ENCODE measurements at places on chromosomes 12 and 14.

GRCh38 chr12:50398931-50399330 is 1.8 kb upstream of the LARP4 start:
- no peak for DNase-seq

DNA sequence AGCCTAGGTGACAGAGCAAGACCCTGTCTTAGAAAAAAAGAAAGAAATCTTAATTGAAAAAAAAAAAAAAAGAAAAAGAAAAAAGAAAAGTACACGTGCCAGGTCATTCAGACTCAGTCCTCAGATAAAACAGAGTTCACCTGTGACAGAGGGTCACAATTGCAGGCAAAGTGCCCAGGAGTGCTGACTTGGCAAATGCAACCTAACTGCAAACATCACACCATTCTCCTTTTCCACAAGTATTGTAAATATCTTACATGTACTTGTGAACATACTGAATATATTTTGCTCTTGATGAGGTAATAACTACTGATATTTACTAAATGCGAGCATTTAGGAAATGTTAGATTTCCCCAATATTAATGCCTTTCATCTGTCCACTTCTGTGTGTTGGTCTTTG is 9.0 kb upstream of the COL2A1 start:
- DNase-seq = no peak

DNA sequence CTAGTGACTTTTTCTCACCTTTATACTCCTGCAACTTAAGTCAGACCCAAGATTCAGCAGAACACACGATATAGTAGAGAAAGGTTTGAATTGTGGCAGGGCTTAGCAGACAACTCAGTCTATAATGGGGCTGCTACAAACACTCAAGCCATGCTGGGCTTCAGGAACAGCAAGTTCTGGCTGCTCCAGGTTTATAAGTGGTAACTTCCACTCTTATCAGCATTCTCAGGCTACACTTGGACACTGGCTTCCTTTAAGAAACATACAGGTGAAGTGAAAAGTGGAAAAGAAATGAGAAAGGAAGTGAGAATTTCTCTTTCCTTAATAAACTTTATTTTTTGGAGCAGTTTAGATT is 21.7 kb downstream of the PLEKHD1 start:
- no peak for DNase-seq

DNA sequence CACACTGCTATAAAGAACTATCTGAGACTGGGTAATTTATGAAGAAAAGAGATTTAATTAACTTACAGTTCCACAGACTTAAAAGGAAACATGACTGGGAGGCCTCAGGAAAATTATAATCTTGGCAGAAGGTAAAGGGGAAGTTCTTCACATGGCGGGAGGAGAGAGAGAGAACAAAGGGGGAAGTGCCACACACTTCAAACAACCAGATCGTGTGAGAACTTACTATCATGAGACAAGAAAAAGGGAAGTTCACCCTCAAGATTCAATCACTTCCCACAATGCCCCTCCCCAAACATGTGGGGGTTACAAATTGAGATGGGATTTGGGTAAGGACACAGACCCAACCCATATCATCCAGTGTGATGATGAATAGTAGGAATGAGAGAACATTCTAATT is 366.5 kb downstream of the LRFN5 start:
- no peak for DNase-seq
